Left kidney (tissue), 8 donors: ENCODE measurements at places on chromosomes 4 and X. TPM values are rescaled to one million over a fixed set of nuclear protein-coding genes. Genes with fewer than 3 reads are reported as not detected.

The DRP2 gene
- 2.3 TPM for polyA plus RNA-seq

DNA sequence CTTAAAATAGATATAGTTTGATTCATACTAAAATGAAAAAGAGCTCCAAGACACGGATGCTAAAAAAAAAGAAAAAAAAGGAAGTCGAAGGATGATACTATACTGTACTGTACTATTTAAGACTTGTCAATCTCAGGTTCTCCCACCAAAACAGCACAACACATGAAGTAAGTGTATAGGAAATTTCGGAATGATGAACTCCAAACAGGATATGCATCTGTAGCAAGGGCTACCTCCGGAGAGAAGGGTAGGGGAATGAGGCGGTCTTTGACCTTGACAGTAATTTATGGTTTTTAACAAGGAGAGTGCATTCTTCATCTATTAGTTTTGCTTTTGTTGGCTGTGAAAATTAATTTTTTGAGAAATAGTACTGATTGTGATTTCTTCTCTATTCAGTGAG is 541 bp upstream of the FIP1L1 start:
- no peak for DNase-seq

GRCh38 chr4:165136529-165136928 is 23.9 kb upstream of the TMEM192 start:
- no peak for DNase-seq

DNA sequence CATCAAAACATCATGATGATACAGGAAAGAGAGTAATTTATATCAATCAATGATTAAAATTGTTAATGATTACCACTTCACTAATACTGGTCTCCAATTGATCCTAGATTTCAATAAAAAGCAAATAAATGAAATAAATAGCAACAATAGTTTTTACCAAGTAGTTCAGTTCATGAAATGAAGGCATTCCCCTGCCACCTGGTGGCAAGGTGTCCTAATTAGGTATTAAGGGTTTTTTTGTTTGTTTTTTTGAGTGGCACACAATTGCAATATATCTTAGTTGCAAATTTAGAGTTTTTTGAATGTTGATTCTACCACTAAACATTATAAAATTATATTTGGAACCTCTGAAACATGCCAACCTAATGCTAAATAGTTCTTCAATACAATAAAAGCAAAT is 157.4 kb upstream of the PDE5A start:
- DNase-seq: peak; percentile 11

DNA sequence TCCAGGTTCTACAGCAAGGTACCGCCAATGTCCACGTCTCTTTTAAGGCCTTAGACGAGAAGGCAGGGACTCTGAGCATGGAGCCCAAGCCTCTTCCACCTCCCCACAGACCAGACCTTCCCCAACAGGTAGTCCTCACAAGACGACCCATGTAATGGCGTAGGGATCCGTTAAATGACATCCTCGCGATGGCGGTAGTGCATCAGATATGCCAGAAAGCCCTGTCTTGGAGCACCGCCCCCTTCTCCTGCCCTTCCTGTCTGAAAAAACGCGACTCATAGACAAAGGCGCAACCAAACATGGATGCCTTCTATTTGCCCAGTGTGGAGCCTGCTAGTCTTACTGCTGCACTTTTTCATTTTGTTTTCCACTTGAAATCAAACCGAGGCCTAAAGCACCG is 185.4 kb downstream of the OR13H1 start:
- DNase-seq: peak; percentile 90

The CFAP99 gene
- polyA plus RNA-seq: 0.80 TPM

DNA sequence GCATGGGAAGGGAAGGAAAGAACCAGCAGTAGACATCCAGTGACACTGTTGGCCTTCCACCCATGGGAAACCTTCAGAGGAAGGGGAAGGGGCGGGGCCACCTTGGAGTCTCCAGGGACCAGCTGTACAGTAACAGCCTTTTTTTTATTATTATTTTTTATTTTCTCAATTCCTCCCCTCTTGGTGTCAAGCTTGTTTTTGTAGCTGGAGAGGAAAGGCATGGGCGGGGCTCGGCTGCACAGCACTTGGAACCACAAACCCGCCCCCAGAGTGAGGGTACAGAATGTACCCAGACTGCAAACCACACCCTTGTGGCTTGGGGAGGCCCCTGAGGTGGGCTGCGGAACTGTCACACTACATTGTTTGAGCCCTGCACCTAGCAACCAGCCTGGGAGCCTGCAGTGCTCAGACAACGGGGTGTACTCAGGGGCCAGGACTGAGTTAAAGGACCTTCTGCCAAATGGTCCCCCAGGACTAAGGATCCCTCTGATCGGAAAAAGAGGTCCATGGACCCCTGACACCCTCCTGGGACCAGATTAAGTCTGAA is 45.7 kb downstream of the PRPS1 start:
- DNase-seq: no peak

The NEIL3 gene
- 9.3 TPM for polyA plus RNA-seq

DNA sequence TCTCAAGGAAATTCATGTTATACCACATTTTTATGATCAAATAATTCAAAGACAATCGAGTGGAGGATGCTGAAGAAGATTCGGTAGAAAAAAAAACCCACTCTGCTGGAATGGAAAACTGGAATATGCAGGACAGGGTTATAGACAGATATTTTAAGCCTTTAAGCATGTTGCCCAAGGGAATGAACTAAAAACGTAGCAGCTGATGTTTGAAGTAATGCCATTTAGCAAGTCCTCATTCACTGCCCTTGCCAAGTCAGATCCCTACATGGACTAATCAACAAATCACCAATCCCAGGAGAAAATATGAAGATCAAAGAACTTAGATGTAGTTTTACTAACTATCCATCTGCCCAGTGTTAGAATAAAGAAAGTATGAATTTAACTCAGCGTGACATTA is 75.6 kb upstream of the ETNPPL start:
- DNase-seq: no peak

DNA sequence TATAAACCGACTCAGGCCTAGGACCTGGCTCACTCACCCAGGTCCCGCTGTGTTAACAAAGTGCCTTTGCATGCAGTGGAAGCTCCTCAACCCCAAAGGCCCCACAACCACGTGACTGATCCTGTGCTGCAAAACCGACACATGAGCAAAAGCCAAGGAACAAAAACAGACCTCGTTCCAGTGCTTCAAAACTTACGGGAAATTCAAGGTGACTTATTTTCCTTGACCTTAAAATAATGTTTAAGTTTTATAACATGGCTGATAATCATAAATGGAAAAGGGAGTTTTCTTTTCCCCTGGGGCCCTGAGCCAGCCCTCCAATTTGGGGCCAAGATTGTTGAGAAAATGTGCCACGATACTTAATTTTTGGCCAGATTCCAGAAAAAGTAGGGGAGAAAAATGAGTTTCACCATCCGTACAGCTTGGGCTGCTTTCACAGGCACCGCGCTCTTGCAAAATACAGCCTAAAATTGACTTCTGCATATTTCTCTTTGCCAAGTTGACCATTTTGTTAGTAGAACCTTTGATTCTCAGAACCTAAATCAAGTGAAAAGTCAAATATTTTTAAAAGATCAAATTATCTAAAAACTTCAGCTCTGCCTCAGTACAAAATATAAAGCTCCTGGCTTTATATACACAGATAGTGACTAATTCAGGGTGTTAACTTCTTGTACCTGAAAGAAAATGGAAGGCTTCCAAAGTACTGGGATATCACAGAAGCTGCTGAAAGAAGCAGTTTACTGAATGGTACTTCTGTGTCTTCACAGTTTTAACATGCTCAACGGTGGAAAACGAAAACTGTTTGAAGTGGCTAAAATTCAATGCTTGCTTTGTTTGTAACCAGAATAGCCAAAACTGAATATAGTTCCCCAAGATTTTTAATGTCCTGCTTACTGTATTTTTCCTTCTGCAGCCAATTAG is 93.8 kb downstream of the APBB2 start:
- DNase-seq: no peak

GRCh38 chr4:33200377-33200776 is 2480.2 kb downstream of the PCDH7 start:
- no peak for DNase-seq

DNA sequence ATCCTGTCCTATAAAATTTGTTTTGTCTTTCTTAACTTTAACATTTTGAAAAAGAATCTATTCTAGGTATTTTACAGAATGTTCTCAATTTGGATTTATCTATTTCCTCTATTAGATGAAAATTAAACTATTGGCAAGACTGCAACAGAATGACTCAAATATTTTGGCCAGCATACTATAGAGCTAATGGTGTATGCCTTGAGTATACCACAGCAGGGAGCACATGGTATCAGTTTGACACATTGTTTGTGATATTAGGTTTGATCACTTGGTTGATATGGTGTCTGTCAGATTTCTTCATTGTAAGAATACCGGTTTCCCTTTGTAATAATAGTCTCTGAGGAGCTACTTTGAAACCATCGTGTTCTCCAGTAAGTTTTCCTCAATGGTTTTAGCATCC is 87.8 kb upstream of the NPNT start:
- no peak for DNase-seq

GRCh38 chr4:76365636-76366035 is 55.3 kb downstream of the CCDC158 start:
- DNase-seq: no peak

The LNX1 gene
- polyA plus RNA-seq: 14.3 TPM

DNA sequence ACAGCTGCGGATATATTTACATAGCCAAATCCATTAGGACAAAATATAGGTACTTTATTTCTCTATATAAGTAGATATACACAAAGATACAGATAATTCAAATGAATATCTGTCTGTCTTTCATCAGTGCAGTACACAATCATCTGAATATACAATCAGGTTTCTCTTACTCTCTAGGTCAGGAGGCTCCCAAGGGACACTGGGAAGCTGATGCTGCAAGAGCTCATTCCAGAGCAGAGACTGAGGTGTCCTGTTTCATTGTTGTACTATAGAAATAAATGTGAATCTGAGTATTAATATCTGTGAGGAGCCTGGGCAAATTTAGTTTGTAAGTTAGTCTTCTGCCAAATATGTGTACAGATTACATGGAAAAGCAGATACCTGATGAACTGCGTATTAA is 4.2 kb downstream of the TLL1 start:
- DNase-seq: no peak

The OFD1 gene
- 62.9 TPM for polyA plus RNA-seq

GRCh38 chr4:100009490-100009889 is 59.4 kb upstream of the H2AZ1 start:
- no peak for DNase-seq

The CLDN22 gene
- polyA plus RNA-seq: 0.71 TPM

The GLRB gene
- 16.5 TPM for polyA plus RNA-seq

DNA sequence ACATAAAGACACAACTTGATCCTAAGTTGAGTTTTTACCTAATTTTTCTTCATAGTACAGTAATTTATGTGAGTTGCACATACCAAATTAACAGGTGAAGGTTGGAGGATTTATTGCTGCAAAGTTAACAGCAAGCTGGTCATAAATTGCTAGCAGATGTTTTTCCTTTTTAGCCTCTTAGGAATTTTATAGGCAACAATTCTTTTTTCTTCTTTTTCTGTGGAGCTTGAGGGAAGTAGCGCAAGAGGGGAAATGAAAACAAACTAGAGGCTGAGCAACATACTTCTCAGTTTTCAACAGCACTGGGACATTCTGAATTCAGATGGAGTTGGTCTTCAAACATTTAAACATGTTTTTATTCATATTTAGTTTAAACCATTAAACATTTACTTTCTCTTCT is 63.7 kb upstream of the TLR2 start:
- no peak for DNase-seq

DNA sequence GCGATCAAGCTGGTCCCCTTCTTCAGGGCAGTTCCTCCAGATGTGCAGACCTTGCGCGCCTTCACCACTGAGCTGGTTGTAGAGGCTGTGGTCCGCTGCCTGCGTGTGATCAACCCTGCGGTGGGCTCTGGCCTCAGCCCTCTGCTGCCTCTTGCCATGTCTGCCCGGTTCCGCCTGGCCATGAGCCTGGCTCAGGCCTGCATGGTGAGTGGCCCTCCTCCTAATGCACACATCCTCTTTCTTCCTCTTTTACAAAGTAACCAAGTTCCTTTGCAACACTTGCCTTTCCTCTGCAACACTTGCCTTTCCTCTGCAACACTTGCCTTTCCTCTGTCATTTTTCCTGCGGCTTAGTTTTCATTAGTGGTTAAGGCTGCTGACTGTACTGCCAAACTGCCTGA is 1.8 kb downstream of the CCDC22 start:
- no peak for DNase-seq

DNA sequence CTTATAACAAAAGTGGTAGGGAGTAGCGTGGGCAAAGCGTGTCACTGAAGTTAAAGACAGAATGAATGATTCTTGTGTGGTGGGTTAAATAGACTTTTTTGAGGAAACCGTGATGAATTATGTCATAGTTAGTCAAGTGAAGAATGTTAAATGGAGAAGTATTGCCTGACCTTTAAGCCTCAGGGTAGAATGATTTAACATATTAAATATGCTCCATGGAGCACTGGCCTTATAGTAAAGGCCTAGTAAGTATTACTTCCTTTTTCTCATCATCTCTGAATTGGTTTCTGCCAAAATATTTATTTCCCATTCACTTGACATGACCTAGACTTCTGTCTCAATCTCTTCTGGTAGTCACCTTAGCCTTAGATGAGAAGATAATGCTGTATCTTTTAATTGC is 23.7 kb downstream of the MAGEB1 start:
- DNase-seq: no peak

DNA sequence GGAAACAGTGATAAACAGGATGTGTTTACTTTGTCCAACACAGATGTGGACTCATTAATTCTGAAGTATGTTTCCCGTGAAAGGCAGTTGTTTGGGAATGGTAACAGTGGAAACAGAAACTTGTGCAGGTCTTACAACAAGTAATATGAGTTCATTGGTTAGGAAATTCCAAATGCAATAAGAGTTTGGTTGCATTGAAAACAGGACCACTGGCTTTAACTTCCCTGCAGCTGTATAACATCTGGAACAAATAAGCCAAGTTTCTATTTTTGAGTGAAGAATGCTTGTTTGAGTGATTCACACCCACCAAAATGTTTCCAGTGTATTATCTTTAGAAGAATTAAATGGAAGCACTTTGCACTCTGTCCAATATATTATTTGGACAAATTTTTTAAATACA is 82.4 kb upstream of the BMP3 start:
- DNase-seq: no peak

- no peak for DNase-seq
Observed at GRCh38 chrX:37959212-37960021, 46.9 kb upstream of the SYTL5 start.

GRCh38 chr4:182354867-182355266 is 111.7 kb downstream of the TENM3 start:
- no peak for DNase-seq

The OCRL gene
- polyA plus RNA-seq: 35.8 TPM

- DNase-seq: no peak
Observed at GRCh38 chr4:23332313-23332712, 557.5 kb downstream of the PPARGC1A start.

- no peak for DNase-seq
Observed at GRCh38 chr4:4368809-4369580, 17.9 kb upstream of the NSG1 start.

The CCSER1 gene
- 22.4 TPM for polyA plus RNA-seq

The CTPS2 gene
- 52.2 TPM for polyA plus RNA-seq
